Vagina (tissue), 2 donors: ENCODE measurements at places on chromosomes 5 and 9. TPM values are rescaled to one million over a fixed set of nuclear protein-coding genes. Genes with fewer than 3 reads are reported as not detected.

GRCh38 chr5:458547-459353, 15.8 kb downstream of the EXOC3 start:
- no peak for DNase-seq
- no peaks in the 10 kb centered on the region for H3K27me3 ChIP-seq
- no peak overlapping the region for H3K4me3 ChIP-seq
- no peaks in the 10 kb centered on the region for H3K36me3 ChIP-seq

DNA sequence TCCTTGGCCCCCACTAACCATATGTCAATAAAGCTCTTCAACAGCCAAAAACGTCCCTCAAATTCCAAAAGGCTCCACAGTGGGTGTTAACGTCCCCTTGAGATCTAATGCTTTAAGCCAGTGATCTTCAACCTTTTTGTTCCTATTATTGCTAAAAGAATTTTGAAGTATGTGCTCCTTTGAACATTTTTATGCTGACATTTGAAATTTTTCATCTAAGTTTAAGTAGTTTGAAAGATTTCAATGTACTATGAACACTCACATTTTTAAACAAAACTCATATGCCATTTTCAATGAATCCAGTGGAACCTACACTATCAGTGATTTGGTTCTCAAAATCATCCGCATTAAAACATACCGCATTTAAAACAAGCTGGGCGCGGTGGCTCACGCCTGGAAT, 29.9 kb downstream of the AUH start:
- no peak overlapping the region for H3K27ac ChIP-seq
- no peak for DNase-seq

DNA sequence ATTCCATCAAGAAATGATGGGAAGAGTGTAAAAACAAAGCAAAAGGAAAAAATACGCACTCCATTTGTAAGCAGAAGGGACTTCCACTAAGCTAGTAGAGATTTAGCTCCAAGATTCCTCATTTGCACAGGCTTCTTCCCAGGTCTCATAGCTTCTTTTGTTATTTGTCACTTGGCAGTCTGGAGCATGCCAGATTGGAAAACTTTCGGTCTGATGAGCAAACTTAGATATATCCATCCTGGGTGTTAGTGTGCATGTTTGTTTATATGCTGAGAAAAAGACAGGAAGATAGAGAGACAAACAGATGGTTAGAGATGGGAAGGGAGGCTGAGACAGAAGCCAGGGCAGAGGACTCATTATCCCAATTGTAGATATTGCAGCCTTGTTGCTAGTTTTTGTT, 1644.5 kb upstream of the NUDT12 start:
- H3K4me1 ChIP-seq, result no peaks in the 10 kb centered on the region
- no peak overlapping the region for H3K4me3 ChIP-seq
- H3K27ac ChIP-seq, result no peak overlapping the region
- H3K36me3 ChIP-seq, result no peaks in the 10 kb centered on the region

DNA sequence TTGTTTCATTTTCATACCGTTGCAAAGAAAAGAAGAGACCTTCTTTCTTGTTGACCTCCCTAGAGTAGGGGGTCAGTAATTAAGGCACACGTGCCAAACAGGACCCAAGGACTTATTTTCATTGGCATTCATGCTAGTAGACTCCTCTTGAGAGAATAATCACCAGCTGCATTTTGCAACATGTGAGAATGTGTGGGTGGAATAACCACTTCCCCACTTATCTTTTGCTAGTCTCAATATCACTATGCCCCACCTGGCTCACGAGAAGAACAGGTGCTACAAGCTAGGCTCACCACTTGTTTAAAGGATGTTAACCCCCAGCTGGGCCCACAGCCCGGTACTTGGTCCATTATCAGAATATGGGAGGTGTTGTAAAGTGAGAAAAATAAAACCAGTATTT, 460.7 kb upstream of the MEF2C start:
- H3K27me3 ChIP-seq, result no peaks in the 10 kb centered on the region
- DNase-seq, result no peak
- H3K4me1 ChIP-seq, result no peaks in the 10 kb centered on the region
- H3K36me3 ChIP-seq, result no peaks in the 10 kb centered on the region
- no peak overlapping the region for H3K27ac ChIP-seq

DNA sequence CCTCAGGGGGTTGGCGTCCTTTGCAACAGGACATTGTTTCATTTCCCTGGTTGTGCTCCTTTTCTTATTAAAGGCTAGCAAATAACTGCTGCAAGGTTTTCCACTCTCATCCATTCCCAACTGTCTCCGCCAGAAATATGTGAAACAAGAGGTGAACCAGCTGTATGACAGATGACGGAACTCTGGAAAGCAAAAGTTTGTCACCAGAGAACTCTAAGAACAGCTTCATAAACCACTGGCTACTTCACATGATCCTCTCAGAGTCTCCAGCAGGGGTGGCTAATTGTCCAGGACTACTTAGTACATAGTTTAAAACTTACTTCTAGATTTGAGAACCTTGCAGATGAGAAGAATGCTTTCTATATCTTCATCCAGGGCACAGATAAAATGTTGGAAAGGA, 195.9 kb upstream of the RAD23B start:
- no peaks in the 10 kb centered on the region for H3K36me3 ChIP-seq
- no peak overlapping the region for H3K4me3 ChIP-seq
- no peak overlapping the region for H3K27ac ChIP-seq
- H3K4me1 ChIP-seq, result no peaks in the 10 kb centered on the region
- H3K27me3 ChIP-seq, result no peaks in the 10 kb centered on the region

DNA sequence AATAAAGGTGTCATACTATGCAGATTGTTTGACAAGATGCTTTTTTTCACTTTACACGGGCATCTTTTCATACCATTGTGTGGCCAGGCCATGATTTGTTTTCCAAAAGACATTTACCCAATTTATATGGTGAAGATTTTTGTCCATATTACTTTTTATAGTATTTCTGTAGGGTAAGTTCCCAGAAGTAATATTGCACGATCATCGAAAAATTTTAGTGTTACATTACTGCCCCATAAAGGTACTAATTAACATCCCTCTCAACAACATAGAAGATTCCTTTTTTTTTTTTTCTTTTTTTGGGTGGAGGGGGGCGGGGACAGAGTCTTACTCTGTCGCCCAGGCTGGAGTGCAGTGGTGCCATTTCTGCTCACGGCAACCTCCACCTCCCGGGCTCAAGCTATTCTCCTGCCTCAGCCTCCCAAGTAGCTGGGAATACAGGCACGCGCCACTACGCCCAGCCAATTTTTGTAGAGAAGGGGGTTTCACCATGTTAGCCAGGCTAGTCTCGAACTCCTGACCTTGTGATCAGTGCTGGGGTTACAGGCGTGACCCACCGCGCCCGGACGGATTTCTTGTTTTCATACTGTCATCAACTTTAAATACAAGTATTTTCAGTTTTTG, 1.2 kb upstream of the ROPN1L start:
- H3K36me3 ChIP-seq, result no peaks in the 10 kb centered on the region
- H3K4me3 ChIP-seq, result peak overlapping the region; percentile 50
- H3K4me1 ChIP-seq, result peaks cover 10% of the 10 kb centered on the region
- DNase-seq, result no peak
- H3K27me3 ChIP-seq, result no peaks in the 10 kb centered on the region
- no peak overlapping the region for H3K27ac ChIP-seq

DNA sequence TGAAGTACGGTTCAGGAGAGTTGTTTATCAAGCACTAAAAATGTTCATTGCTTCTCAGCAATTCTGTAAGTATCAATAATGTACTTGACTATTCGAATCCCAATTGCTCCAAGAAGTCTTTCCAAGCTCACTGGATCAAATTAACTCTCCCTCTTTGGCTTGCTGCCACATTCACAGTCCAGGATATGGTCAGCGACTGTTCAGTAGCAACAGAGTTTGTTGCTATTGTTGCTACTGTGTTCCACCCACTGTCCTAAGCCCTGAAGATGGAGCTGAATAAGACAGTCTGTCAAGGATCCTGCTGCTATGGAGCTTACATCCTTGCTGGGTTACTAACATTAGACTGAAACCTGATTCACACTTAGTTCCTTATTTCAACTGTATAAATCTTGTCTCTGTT, 110.8 kb downstream of the FGF10 start:
- no peak overlapping the region for H3K27ac ChIP-seq
- H3K4me3 ChIP-seq, result no peak overlapping the region
- no peaks in the 10 kb centered on the region for H3K27me3 ChIP-seq
- no peaks in the 10 kb centered on the region for H3K4me1 ChIP-seq

DNA sequence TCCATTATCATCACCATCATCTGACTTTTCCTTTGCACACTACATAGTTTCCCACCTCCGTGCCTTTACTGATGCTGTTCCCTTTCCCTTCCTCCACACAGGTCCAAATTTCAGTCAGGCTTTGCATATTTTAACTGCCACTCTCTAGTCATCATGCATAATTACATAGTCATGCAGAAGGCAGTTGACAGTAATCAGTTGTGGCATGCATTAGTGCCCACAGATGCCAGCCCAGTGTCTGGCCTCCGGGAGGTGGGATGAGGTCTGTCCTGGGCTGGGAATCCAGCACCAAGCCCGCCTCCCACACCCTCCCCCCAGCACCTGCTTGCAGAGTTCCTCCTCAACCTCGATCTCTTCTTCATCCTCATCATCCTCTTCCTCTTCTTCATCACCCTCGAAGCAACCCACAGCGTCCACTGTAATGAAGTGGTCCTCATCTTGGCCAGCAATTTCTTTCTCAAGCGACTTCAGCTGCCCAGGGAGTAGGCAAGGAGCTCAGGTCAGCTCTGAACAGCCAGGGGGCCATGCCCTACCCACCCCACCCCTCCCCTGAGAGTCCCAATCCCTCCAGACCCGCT, 8.8 kb downstream of the BBLN start:
- H3K4me1 ChIP-seq, result no peaks in the 10 kb centered on the region
- H3K27ac ChIP-seq, result no peak overlapping the region
- no peak overlapping the region for H3K4me3 ChIP-seq
- H3K36me3 ChIP-seq, result peaks cover 72% of the 10 kb centered on the region

DNA sequence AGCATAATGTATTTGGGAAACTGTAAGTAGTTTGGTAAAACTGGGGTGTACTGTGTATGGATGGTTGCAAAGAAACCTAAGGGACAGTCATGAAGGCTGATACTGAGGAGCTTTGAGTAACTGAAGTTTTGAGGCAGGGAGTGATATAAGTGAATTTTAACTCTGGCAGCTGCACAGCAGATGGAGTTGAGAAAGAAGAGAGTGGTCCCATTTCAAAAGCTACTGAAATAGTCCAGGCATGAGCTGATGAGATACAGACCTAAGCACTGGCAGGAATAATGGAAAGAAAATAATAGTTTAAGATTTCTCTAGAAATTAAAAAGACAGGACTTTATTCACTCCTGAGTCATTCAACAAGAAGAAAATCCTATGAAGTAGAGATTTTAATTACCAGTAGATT, 232.0 kb downstream of the CHSY3 start:
- no peak for DNase-seq
- H3K36me3 ChIP-seq, result no peaks in the 10 kb centered on the region
- H3K27me3 ChIP-seq, result no peaks in the 10 kb centered on the region
- H3K4me1 ChIP-seq, result peaks cover 4% of the 10 kb centered on the region
- H3K4me3 ChIP-seq, result no peak overlapping the region

DNA sequence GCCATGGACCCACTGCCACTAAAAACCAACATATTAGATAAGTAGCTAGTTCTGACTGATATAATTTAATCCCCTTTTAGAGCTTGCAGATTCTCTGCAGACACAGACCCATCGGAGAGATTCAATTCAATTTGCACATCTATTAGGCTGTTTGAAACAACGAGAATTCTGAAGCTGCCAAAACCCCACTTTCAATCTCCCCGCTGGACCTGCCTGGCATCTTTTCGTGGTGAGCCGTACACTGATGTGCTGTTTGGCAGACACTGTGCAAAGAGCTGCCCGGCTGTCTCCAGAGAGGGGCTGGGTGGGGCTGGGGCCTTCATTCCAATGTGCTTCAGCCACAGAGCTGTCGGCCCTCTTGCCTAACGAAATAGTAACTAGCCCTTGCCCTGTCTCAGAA, 42.1 kb upstream of the FAM240B start:
- H3K4me3 ChIP-seq, result no peak overlapping the region
- H3K36me3 ChIP-seq, result no peaks in the 10 kb centered on the region
- no peak overlapping the region for H3K27ac ChIP-seq
- H3K4me1 ChIP-seq, result no peaks in the 10 kb centered on the region

DNA sequence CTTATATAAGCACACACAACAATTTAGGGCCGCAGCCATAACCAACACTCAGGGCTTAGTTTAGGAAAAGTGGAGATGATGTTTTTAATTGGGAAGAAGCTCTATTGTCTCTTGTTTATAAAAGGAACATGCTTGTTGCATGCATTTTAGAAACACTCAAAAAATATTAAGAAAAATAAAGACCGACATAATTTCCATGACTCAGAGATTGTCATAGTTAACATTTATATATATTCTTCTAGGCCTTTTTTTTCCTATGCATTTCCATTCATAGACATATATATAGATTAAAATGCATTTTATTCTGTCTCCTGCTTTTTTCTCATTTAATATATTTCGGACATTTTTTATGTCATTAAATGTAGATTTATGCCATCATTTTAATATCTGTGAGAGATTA, 13.6 kb upstream of the ARSI start:
- H3K4me3 ChIP-seq, result no peak overlapping the region
- peaks cover 39% of the 10 kb centered on the region for H3K4me1 ChIP-seq
- H3K27me3 ChIP-seq, result no peaks in the 10 kb centered on the region

DNA sequence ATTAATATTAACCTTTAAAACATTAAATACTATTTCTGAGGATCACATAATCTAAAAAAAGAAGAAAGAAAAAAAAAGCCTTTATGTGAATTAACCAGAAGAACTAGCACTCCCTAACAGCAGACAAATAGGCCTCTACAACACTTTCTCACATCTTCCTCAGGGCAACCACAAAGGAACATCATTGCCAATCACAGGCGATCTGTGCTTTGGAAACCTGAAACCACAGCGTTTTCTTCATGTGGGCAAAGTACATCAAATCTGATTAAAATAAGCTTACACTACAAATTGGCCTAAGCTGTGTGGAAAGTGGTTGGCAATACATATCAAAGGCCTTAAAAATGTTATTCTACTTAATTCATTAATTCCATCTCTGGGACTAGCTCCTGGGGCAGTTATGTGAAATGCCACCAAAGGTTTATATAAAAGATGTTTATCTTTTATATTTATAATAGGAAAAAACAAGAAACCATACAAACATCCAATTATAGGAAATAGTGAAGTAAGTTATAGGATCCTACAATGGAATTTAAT, 184.8 kb upstream of the TBCA start:
- peaks cover 10% of the 10 kb centered on the region for H3K27me3 ChIP-seq
- no peak for DNase-seq
- peaks cover 7% of the 10 kb centered on the region for H3K4me1 ChIP-seq
- no peak overlapping the region for H3K27ac ChIP-seq
- no peaks in the 10 kb centered on the region for H3K36me3 ChIP-seq

BRINP1 gene
- 0.49 TPM for total RNA-seq

GABRB2 gene
- under 0.01 TPM for total RNA-seq

WHRN gene
- 9.1 TPM for total RNA-seq

ITK gene
- 15.7 TPM for total RNA-seq

ARL14EPL gene
- not detected for total RNA-seq

ADRB2 gene
- 43.2 TPM for total RNA-seq

TAF1L gene
- not detected for total RNA-seq

TIMD4 gene
- not detected for total RNA-seq
